ENCODE measurements at places on chromosomes 3 and 15.

DNA sequence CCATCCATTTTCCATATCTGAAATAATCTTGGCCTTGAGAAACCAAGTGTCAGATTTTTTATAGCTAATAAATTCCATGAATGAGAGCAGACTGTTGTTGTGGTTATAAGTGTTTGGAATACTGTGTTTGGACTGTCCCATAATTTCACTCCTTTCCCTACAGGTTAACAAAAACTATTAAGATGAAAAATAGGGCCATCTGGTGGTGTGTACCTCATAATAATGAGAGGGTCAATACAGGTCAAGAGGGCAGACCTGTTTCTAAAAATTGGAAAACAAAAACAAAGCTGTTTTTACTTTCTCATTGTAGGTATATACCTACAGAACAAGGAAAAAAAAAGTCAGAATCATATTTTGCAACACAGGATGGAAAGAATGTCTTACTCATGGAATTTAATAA lies 553.8 kb upstream of the SGO1 start:
- no peak for DNase-seq

- no peak for DNase-seq
These were observed 65.1 kb upstream of the CCNL1 start for GRCh38 chr3:157225001-157225400.

DNA sequence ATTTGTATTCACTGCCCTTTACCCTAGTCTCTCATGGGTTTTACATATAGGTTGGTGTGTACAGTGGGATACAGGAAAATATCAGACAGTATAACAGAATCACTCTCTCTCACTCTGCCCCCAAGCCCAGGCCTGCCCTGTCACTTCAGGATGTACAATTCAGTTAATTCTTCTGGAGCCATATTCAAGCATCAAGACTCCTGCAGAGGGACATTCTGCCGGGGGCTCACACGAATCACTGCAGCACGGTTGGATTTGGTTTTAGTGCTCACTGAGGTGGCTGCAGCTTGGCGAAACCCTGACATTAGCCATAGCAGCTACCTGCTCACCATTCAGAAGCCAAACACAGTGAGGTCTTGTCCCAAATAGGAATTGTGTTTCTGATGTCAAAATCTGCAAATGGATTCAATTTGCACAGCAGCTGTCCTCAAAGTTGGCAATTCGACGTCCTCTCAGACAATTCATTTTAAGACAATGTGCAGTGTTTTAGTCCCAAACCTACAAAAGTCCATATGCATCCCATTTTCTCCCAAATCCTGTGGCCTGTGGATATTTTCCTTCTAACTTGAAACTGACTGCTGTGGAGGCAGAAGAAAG lies 82.9 kb downstream of the CHSY1 start:
- no peak for DNase-seq

DNA sequence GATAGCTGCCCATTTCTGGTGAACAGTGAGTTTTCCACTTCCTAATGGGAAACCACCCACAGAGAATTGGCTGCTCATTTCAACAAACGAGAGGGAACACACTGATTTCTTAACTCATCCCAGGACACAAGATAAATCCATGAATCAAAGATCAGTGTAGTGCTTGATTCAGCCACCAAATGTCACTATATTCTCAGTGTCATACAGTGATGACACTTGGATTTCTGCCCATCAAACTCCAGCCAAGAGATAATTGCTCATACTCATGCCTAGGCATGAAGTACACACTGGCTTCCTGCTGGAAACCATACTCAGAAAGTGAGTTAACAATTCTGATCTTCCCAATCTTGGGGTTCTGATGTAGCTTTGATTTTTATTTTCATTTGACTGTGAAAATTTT lies 35.4 kb upstream of the GRM7 start:
- no peak for DNase-seq

- peak; percentile 58 for DNase-seq
These were observed 627 bp downstream of the DUSP7 start for GRCh38 chr3:52055537-52056351.

- no peak for DNase-seq
These were observed 6.3 kb upstream of the COMMD4 start for GRCh38 chr15:75329571-75329970.

DNA sequence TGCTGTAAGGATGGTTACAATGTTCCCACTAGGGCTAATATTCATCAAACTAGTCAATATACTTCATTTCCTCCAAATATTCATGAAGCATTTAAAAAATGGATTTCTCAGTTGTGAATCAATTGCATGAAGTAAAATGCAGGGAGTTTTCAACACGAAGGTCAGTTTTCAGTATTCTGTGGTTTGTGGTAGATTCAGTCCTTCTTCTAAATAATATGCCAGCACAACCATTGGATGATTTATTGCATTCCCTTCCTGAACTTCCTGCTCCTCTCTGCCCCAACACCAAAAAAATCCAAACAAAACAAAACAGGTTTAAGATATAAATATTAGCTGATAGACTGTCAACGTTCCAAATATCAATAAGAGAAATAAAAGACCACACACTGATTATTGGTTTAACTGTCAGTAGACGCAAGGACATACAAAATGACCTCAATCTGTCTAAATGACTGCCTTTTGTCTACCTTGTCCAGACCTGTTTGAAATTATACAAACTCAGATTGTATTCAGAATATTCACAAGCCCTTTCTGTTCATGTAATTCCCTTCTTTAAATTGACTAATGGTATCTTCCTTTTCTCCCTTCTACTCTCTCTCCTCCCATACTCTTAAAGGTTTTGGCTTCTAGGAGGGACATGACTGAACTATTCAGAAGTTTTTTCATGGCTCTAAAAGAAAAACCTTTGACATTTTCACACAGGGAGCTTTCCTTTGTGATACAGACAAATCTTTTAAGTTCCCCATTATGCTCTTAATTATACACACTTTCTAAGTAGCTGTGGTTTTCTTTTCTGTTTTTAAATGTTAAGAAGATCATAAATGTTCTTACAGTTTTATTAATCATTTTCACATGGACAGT lies 92.6 kb upstream of the STT3B start:
- DNase-seq = no peak

GRCh38 chr3:4751029-4751501 lies 228.2 kb upstream of the BHLHE40 start:
- no peak for DNase-seq

GRCh38 chr15:95577927-95578326 lies 752.6 kb upstream of the NR2F2 start:
- DNase-seq = no peak

- DNase-seq = no peak
These were observed 38.8 kb upstream of the MLF1 start for GRCh38 chr3:158532099-158532734.

DNA sequence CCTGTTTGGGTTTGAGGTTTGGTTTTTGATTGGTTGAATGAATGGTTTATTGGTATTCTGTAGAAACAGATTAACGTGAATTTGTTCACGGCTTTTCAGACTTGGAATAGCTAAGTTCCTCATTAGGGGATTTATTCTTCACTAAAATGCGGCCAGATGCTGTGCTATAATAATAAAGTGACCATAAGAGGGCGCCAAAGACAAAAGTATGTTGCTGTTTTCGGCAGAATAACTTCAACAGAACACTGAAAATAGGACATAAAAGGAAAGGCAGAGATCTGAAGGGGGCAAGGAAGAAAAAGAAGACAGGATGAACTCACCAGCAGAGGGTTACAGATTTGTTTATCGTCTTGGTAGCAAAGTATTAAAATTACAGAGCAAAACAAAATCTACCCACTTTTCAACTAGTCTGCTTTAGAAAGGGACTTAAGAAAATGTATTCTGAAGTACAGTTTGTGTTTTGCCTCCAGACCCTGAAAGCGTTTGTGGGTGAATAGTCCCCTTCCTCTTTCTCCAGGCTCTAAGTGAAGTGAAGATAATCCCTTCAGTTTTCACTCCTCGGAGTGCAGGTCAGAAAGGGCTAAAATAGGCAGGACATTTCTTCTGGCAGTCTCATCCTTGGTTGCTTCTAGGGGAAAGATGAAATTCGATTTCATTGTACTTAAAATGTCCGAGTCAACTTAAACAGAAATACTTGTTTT lies 147.6 kb downstream of the IL20RB start:
- peak; percentile 2 for DNase-seq

- DNase-seq = no peak
These were observed 20.3 kb upstream of the IL16 start for GRCh38 chr15:81176291-81176893.

DNA sequence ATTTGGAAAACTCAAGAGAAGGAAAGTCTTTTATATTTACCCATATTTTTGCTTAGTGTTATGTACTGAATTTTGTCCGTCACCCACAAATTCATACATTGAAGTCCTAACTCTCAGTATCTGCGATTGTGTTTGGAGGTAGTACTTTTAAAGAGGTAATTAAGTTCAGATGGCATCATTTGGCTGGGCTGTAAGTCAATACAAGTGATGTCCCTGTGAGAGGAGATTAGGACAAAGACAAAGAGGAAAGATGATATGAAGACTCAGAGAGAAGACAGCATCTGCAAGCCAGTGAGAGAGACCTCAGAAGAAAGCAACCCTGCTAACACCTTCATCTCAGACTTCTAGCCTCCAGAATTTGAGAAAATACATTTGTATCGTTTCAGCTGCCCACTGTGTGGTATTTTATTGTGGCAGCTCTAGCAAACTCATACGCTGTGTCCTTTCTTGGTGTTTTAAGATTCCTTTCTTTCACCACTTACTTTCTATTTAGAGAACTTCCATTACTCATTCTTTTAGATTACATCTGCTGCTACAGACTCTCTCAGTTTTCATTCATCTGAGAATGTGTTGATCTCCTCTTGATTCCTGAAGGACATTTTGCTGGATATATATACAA lies 17.0 kb downstream of the LRCH3 start:
- no peak for DNase-seq

DNA sequence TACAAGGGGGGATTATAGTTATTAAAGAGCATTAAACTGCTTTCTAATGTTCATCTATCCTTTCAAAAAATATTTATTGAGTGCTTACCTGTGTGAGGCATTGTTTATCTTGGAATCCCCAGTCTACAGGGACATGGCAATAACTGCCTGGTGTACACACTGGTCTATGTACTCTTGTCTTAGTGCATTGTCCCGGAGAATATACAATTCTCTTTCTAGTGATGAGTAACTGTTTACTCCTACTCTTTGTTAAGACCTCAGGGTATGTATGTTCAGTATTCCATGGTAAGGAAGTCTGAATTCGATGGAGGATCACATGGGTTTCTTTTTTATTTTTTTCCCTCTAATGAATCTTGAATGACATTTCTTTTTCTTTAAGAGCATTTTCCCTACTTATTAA lies 772.4 kb upstream of the NR2F2 start:
- DNase-seq = no peak

DNA sequence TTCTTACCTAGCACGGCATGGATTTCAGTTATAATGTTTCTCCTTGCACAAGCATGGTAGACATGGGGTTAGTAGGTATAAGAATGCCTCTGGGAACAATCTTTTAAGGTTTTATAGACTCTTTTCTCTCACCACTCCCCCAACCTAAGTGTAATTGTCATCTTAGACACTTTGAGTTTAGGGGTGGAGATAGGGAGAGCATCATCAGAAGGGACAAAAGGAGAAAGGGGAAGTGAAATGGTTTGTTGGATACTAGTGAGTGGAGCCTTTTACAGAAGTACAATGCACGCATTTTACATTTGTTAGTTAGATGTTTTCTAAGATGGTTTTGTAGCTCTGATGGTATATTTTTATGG lies 189.2 kb downstream of the TP63 start:
- DNase-seq = no peak

GRCh38 chr3:146894406-146894805 lies 289.3 kb upstream of the PLSCR5 start:
- DNase-seq = no peak

- DNase-seq = no peak
These were observed 99.0 kb downstream of the ZPLD1 start for GRCh38 chr3:102533784-102534183.

- DNase-seq = no peak
These were observed 135.4 kb downstream of the NSMCE3 start for GRCh38 chr15:29134239-29134638.

DNA sequence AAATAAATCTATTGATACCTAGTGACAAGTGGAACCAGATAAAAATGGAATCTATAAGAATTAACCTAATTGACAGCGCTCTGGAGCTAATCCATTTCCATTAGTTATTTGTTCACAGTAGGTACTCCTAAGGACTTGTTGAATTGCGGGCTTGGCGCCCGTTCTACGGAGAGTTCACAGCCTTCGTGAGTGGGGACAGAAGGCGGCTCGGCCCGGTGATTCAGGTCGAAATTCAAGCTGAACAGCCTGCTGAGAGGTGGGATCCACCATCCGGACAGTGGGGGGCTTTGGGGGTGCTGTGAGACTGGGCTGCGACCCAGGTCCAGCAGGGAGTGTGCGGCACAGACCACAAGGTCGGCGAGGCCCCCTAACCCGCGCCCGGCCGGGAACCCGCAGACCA lies 779 bp upstream of the CTNNB1 start:
- DNase-seq = no peak

GRCh38 chr15:75176396-75176761 lies 25.3 kb upstream of the C15orf39 start:
- no peak for DNase-seq

Measured in CD4-positive, alpha-beta T cell (primary cell).